Renal cortex interstitium (tissue), 15 donors: ENCODE measurements at places on chromosomes 7 and 10. TPM values are rescaled to one million over a fixed set of nuclear protein-coding genes. Genes with fewer than 3 reads are reported as not detected.

SOSTDC1 gene
- 47.4 TPM for polyA plus RNA-seq

NUPR2 gene
- polyA plus RNA-seq, result 2.4 TPM

SFTPA1 gene
- 0.18 TPM for polyA plus RNA-seq

ZNF679 gene
- polyA plus RNA-seq, result not detected

ANKRD61 gene
- polyA plus RNA-seq, result 1.0 TPM

ADAP1 gene
- 9.9 TPM for polyA plus RNA-seq

KAZALD1 gene
- 10.0 TPM for polyA plus RNA-seq

RNLS gene
- polyA plus RNA-seq, result 16.1 TPM

HTR5A gene
- not detected for polyA plus RNA-seq

NUTM2D gene
- polyA plus RNA-seq, result 10.1 TPM

ARMH3 gene
- 19.0 TPM for polyA plus RNA-seq

ZNF273 gene
- polyA plus RNA-seq, result 9.3 TPM

BBIP1 gene
- polyA plus RNA-seq, result 40.6 TPM

ITIH5 gene
- 20.9 TPM for polyA plus RNA-seq

LOXL4 gene
- polyA plus RNA-seq, result 3.3 TPM

BAMBI gene
- polyA plus RNA-seq, result 38.4 TPM

PNLIP gene
- polyA plus RNA-seq, result not detected

POT1 gene
- 39.8 TPM for polyA plus RNA-seq

TMEM196 gene
- 0.10 TPM for polyA plus RNA-seq

CISD1 gene
- 44.9 TPM for polyA plus RNA-seq

ABCB1 gene
- 21.9 TPM for polyA plus RNA-seq

UCMA gene
- polyA plus RNA-seq, result not detected

CADPS2 gene
- polyA plus RNA-seq, result 67.2 TPM

EGFR gene
- 30.3 TPM for polyA plus RNA-seq

CC2D2B gene
- polyA plus RNA-seq, result 2.4 TPM

FAM13C gene
- polyA plus RNA-seq, result 7.1 TPM

C7orf33 gene
- not detected for polyA plus RNA-seq

NOS3 gene
- 7.7 TPM for polyA plus RNA-seq

GNG11 gene
- 28.7 TPM for polyA plus RNA-seq

LDB3 gene
- 1.9 TPM for polyA plus RNA-seq

GJD4 gene
- 0.14 TPM for polyA plus RNA-seq

TMEM270 gene
- 0.21 TPM for polyA plus RNA-seq

CDNF gene
- polyA plus RNA-seq, result 3.3 TPM

SVOPL gene
- polyA plus RNA-seq, result 4.4 TPM

SPDYE16 gene
- 2.0 TPM for polyA plus RNA-seq

PRSS37 gene
- polyA plus RNA-seq, result 0.68 TPM

AP4M1 gene
- 32.4 TPM for polyA plus RNA-seq

TLL2 gene
- 0.95 TPM for polyA plus RNA-seq
